ENCODE measurements at places on chromosomes 2 and 18. TPM values are rescaled to one million over a fixed set of nuclear protein-coding genes. Genes with fewer than 3 reads are reported as not detected.

- peak; percentile 51 for DNase-seq
Observed at GRCh38 chr18:413233-413632, 87.3 kb downstream of the COLEC12 start.

DNA sequence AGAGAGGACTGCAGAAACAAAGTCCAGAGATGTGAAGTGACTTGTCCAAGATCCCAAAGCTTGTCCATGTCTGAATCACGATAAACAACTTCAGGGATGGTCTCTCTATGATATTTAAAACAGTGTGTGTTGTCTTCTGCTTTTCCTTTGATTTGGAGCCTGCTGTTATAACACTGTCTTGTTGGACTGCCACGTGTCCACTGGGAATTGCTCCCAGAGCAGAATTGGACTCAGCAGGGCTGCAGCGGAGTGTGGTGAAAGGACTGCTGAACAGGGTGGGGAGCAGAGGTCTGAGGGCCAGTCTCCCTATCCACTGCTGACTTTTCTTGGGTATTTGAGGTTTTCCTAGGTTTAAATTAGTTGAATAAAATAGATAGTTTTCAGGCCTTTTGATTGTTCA is 68.3 kb downstream of the IL1R2 start:
- no peak for DNase-seq

- peak; percentile 19 for DNase-seq
Observed at GRCh38 chr2:127648321-127648720, 2.4 kb downstream of the GPR17 start.

GRCh38 chr18:33123862-33124518 is 316.5 kb downstream of the CCDC178 start:
- no peak for DNase-seq

GRCh38 chr2:120715941-120716340 is 19.7 kb upstream of the GLI2 start:
- DNase-seq: no peak

GRCh38 chr18:35553300-35553699 is 28.2 kb upstream of the GALNT1 start:
- DNase-seq: no peak

DNA sequence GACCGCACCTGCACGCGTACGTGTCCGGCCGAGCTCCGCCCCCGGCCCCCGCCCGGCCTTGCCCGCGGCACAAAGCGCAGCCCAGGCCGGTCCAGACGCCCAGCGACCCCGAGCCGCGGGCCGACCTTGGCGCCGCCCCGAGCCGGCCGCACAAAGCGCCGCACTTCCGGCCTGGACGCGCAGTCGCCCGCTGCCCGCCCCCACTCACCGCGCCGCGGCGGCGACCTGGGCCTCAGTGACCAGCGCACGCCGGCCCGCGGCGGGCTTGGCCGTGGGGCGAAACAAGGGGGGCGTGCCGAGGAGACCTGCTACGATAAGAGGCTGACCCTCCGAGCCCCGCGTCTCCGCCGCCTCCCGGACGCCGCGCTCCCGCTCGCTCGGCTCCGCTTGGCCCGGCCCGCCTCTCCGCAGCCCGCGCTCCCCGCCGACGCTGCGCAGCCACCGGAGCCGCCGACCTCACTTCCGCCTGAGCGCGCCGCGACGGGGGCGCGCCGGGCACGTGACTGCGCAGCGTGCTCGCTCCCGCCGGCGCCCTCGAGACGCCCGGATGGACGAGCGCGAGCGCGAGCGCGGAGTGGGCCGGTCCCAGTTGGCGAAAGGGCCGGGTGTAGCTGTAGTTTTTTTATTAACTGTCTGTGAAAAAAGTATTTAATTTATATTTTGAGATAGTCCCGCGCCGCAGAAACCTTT is at the start of gene FAM168B:
Gene FAM168B, minus strand, starts transcription at position 455 of the 690 bp plus-strand sequence. CDS start 10,814 bp downstream, outside the sequence.
- peak; percentile 81 for DNase-seq

DNA sequence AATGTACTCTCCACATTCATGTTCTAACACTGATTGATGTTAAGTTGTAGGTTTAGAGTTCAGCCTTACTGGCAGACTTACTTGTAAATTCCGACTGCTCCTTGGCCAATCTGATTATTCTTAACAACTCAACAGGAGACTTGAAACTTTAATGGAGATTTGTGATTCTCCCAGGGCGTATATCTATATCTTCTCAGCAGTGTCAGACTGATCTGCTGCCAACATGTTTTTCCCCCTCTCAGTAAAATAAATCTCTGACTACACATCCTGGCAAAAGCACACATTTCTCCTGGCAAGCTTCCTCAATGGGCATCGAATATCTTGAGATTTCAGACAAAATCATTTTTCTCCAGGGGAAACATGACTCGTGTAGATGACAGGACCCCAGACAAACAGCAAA is 1041.2 kb downstream of the DPP10 start:
- DNase-seq: no peak

DNA sequence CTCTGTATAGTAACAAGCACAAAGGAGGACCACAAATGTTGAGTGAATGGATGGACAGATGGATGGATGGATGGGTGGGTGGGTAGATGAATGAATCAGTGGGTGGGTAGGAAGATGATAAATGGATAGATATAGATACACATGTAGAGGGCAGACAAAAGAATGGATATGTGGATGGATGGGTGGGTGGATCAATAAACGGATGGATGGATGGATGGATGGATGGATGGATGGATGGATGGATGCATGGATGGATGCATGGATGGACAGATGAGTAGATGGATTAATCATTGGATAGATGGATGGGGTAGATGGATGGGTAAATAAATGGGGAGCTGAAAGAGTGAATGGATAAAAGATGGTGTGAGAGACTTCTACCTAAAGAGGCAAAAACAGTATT is 92.3 kb upstream of the GPR45 start:
- no peak for DNase-seq

DNA sequence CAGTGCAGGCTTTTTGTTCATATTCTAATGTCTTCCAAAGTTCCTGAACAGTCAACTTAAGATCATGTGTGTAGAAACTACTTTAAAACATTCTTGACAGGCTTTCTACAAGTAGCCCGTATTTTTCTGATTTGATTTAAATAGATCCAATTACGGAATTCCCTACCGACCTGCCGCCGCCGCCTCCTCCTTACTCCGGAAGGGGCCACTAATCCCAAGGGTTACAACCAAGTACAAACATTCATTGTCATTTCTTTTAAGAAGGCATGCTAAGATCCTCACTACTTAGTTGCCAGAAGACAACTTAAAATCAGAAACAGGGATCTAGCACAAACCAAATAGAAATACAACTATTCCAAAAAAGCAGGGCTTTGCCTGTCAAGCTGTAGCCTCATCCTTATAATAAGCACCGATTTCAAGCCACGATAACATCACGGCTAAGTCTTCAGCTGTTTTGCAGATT is 784 bp downstream of the WDR33 start:
- peak; percentile 34 for DNase-seq

DNA sequence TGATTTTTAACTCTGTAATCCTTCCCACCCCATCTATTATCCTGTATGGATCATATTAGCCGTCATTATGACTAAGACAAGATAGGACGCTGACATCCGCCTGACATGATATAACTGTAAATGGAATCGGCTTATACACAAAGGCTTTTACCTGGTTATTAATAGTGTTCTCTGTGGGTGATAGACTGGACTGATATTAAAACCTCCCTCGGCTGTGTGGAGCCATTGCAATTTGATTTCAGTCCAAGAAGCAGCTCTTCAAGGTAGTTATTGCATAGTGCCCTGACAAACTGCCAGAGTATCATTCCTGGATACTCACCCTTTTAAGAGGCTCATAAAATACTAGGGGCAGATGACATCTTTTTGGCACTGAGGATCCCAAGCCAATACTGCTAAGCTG is 226.1 kb upstream of the HNRNPA3 start:
- DNase-seq: no peak

DNA sequence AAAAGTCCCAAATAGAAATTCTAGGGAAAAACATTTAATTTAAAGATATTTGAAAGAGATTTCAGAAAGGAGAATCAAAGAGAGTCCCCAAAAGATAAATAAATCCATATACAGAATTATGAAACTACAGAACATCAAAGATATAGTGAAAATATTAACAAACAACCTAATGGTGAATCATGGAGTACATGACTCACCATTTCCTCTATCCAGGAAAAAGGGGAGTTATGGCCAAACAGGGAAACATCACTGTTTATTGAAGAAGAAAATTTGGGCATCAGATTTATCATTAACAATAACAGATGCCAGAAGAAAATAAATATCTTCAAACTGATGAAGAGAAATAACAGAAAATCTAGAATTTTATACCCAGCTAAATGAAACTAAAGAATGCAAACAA is 448.3 kb downstream of the CDH2 start:
- DNase-seq: peak; percentile 45

DNA sequence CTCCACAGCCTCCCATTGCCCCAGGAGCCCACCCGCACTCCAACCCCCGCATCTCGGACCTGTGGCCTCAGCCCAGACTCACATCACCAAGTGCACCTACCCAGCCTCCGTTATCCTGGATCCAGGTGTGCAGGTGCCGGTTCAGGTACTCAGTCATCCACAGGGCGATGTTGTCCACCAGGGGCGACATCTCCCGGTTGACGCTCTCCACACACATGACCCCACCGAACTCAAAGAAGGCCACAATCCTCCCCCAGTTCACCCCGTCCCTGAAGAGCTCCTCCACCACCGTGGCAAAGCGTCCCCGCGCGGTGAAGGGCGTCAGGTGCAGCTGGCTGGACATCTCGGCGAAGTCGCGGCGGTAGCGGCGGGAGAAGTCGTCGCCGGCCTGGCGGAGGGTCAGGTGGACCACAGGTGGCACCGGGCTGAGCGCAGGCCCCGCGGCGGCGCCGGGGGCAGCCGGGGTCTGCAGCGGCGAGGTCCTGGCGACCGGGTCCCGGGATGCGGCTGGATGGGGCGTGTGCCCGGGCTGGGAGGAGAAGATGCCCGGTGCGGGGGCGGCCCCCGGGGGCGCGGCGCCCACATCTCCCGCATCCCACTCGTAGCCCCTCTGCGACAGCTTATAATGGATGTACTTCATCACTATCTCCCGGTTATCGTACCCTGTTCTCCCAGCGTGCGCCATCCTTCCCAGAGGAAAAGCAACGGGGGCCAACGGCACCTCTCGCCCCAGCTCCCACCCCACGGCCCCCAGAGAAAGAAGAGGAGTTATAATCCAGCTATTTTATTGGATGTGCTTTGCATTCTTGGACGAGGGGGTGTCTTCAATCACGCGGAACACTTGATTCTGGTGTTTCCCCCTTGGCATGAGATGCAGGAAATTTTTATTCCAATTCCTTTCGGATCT is 1.3 kb downstream of the BCL2 start:
- DNase-seq: no peak

GRCh38 chr2:68333931-68334330 is 14.2 kb upstream of the CNRIP1 start:
- no peak for DNase-seq

GRCh38 chr2:144526831-144527230 is 6.9 kb upstream of the ZEB2 start:
- no peak for DNase-seq

GRCh38 chr2:190069936-190070696 is 7.6 kb upstream of the MSTN start:
- peak; percentile 67 for DNase-seq

The REG3A gene
- total RNA-seq: not detected

The IL1RN gene
- not detected for total RNA-seq

The GRP gene
- total RNA-seq: not detected

The SIX3 gene
- not detected for total RNA-seq

The CELF4 gene
- not detected for total RNA-seq

The COX7A2L gene
- 178 TPM for total RNA-seq

The ST6GAL2 gene
- total RNA-seq: not detected

The NMS gene
- total RNA-seq: not detected

The KIAA2012 gene
- total RNA-seq: not detected

The DOK6 gene
- total RNA-seq: 0.52 TPM

Measured in M059J (cell line).